Tongue (tissue), 3 donors: ENCODE measurements at places on chromosomes 1 and 21. TPM values are rescaled to one million over a fixed set of nuclear protein-coding genes. Genes with fewer than 3 reads are reported as not detected.

PEAR1 gene
- 13.6 TPM for total RNA-seq

CD34 gene
- 57.5 TPM for total RNA-seq

SH2D1B gene
- 0.62 TPM for total RNA-seq

KIF14 gene
- total RNA-seq, result 5.1 TPM

DNA sequence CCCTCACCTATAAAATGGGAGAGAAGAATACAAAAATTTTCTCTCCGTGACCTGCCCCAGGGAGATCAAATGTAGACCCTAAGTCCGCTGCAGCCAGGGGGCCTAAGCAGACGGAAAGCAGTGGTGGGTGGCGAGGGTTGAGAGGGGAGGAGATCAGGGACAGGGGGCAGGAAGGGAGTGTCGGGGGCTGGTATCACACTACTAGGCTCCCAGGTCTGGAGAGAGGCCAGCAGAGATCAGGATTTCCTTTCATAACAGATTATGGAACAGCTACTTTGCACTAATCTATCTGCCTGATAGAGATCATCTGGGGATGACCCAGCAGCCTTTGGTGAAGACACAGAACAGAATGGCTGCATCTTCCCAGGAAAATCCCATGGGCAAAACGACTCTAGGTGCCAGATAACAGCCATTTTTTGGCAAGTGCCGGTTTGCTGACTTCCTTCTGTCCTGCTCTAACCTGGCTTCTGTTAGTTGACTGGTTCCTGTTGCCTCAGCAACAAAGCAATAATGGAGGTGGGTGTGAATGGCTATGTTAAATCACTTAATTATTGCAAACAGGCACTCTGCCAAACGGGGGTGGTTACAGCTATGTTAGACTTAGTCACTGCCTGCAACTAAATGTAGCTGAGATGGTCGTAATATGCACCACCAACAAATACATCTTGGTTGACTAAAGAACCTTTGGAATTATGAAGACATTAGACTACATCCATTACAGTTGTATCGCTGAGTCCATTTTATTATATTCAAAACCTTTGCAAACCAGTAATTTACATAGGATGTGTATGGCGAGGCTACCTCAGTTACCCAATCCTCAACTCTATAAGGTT is 30.0 kb upstream of the EPS8L3 start:
- peak; percentile 69 for DNase-seq

DNA sequence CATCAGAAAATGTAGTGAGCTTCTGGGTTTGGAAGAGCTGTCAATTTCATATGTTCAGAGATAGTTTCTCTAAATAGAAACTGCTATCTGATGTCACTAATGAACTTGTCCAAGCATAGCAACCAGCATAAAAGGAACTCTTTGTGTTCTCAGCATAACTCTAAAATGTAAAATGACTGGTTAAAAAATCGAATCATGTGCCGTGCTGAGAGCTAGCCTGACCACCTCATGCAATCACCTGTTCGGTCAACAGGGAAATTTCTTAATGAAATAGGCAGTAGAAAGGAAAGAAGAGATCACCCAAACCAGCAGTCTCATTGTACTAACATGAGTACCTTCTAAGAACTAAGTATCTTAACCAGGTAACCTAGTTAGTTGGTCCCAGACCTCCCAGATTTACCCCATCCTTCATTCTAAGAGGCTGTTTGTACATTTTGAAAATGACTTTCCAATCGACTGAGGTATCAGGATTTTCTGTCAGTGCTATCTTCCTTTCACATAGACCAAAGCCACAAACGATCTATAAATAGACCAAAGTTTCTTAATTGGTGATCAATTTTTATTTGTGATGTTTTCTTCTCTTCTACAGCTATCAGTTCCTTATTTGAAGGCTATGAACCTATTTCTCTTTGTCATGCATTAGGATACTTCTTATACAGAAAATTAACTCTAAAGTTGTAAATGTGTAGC is 147.3 kb downstream of the TLR5 start:
- DNase-seq, result no peak

GRCh38 chr1:173870252-173871075 is 2.3 kb downstream of the ZBTB37 start:
- no peak for DNase-seq

GRCh38 chr1:35587736-35588135 is 14.6 kb downstream of the TFAP2E start:
- DNase-seq, result no peak

DNA sequence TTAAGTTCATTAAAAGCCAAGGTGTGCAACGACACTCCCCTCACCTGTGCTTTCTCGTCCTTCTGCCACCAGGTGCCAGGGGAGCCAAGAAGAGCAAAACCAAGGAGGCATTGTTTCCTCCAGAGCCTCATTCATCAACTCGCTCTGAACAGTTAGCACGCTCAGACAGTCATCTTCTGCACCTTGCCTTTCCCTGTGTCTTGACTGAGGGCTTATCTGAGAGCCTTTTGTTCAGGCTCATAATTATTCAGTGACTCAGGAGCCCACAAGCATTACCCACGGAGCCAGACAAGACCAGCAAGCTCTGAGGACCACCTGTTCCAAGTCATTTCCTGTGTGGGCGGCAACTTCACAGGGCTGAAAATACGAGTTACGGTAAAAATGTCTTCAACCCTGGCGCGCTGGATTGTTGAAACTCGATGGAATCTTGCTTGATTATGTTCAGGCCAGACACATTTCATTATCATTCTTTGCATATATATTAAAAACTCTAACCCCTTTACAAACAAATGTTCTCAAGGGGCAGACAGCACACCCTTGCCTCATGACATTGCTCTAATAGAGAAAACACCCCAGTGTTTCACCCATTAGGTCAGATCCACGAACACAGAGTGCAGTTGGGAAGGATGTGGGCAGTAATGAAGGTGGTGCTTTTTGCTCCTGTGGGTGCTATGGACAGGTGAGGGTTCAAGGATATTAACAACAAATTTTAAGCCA is 89.7 kb upstream of the RUNX1 start:
- peak; percentile 50 for DNase-seq

- no peak for DNase-seq
Observed at GRCh38 chr21:41375875-41376274, 14.0 kb downstream of the MX2 start.

DNA sequence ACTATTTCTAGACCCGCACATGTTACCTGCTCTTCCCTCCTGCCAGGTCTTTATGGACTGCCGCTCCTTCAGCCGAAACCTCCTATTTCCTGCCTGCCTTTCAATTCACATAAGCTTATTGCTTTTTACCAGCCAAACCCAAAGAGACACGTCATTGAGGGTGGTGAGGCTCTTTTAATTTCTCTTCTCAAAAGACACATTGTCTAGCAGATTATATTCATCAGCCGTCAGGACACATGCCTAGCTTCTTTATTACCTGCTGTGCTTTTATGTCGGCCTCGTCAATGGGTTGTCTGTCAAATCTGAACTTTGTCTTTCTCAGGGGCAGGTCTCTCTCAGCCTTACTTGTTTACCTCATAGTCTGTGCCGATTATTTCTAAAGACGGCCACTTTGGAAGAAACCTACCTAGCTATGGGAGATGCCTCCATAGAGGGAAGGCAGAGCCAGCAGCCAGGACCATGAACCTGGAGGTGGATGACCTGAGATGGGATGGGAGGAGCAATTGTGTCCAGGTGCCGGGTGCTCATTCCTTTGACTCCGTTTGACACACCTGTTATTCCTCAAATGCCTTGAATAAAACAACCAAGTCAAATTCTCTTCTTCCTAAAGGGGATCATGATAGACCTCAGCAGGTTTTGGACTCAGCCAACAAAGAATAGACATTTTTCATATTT is 42.0 kb downstream of the ZBTB18 start:
- no peak for DNase-seq
